ENCODE measurements at places on chromosomes 12 and 14.
A peak's percentile ranks its signal among the peaks of the same experiment; 100 is the strongest.

GRCh38 chr14:70810621-70811020 lies 1.3 kb upstream of the MAP3K9 start:
- H3K27ac ChIP-seq, result no peak overlapping the region
- H3K36me3 ChIP-seq, result no peaks in the 10 kb centered on the region
- peak overlapping the region; percentile 50 for H3K4me3 ChIP-seq

- DNase-seq, result no peak
- H3K4me3 ChIP-seq, result no peak overlapping the region
- H3K4me1 ChIP-seq, result no peaks in the 10 kb centered on the region
- no peak overlapping the region for H3K27ac ChIP-seq
- no peaks in the 10 kb centered on the region for H3K36me3 ChIP-seq
Observed at GRCh38 chr14:97023871-97024270, 226.7 kb downstream of the VRK1 start.

GRCh38 chr14:81449114-81449513 lies 49.0 kb upstream of the STON2 start:
- H3K27ac ChIP-seq, result no peak overlapping the region
- peaks cover 8% of the 10 kb centered on the region for H3K4me1 ChIP-seq
- no peak overlapping the region for H3K4me3 ChIP-seq

DNA sequence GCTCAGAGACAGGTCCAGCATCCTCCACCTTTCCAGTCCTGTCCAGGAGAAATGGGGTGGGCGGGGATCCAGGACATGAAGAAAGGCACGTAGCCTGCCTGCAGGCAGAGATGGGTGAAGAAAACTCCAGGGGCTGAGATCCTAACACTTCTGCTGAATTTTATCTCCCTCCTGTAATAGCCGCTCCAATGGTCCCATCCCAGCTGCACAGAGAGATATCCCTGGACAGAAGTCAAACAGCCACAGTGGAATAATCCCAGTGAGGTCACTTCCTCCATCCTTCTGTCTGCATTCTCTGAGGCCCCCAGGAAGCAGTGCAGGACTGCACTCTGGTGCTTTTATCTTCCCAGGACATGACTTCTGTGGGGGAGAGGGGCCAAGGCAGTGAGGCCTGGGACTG lies 26.3 kb downstream of the KRT18 start:
- no peak overlapping the region for H3K4me3 ChIP-seq
- peak overlapping the region; percentile 21 for H3K27ac ChIP-seq
- H3K4me1 ChIP-seq, result peaks cover 53% of the 10 kb centered on the region
- peak; percentile 46 for DNase-seq
- no peaks in the 10 kb centered on the region for H3K27me3 ChIP-seq
- no peaks in the 10 kb centered on the region for H3K36me3 ChIP-seq
